NAMALWA (cell line): ENCODE measurements at places on chromosomes 1 and 21.

GRCh38 chr1:175597205-175597604, 146.2 kb downstream of the TNR start:
- no peak for DNase-seq

DNA sequence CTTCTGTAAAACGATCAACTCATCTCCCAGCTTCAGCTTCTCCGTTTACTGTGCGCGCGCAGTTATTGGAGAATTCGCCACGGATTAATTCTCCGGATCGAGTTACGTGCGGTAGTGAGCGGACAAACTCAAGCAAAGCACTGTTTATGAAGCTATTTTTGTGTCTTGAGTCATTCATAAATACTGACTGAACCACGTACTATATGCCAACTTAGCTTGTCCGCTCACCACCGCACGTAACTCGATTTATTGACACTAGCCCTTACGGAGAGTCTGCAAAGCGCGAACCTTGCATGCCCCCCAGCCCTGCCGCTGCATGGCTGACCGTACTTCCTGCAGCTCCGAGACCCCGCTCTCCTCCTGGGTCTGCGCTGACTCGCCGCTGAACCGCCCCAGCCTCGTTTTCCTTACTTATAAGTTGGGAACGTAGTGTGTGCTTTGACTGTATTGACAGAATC, 773 bp downstream of the CHD1L start:
- no peak for DNase-seq

DNA sequence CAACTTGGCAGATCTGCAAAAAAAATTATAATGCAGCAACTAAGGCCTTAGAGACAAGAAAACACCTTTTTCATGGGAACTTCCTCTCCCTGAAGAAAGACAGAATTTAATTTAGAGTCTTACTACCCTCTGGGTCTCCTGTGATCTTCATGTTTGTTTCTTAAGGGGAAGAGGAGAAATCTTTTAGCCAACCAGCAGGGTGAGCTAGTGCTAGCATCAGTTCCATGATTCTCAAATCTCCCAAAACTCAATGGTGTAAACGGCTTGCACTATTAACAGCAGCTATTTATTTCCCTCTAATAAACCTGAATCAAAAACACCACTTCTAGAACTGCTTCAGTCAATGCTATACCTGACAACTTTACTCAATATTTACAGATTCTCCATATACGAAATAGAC, 3.8 kb downstream of the ZNF644 start:
- peak; percentile 59 for DNase-seq

DNA sequence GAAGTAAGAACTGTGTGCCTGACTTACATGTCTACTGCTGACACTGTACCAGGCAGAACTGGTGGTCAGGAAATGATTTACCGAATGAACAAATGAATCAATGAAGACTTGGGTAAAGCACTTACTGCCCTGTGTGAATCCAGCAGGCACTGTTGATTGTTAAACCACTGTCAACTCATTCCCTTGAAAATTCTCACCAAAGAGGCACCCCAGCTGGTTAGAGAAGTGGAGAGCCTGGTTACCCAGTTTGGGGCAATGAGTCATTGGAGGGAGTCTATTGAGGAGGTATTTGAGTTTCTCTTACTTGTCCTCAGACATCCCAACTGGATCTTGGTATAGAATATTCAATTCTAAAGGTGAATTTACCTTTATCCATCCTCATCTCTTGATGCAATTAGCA, 34.2 kb downstream of the JUN start:
- no peak for DNase-seq

- no peak for DNase-seq
Observed at GRCh38 chr1:203451836-203452784, 23.5 kb upstream of the PRELP start.

- no peak for DNase-seq
Observed at GRCh38 chr1:12063141-12064072, at the start of gene TNFRSF8. TNFRSF8 (plus strand) TSS chr1:12063303; CDS start chr1:12063599, 296 bp downstream.

DNA sequence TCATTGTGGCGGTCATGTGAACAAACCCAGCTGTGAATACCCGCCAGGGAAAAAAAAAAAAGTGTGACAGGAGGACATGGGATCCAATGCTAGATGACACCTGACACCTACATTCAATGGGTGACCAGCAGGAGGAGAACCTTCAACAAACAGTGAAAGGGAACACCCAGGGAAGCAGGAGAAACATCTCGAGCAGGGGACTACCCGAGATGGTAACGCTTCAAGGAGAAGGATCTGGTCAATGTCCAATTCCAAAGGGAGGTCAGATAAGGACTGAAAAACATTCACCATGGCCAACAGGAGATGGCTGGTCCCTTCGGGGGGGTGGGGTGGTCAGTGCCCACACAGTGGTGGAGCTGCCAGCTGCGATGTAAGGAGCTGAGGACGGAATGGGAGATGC, 46.3 kb downstream of the PTPN14 start:
- DNase-seq: no peak

DNA sequence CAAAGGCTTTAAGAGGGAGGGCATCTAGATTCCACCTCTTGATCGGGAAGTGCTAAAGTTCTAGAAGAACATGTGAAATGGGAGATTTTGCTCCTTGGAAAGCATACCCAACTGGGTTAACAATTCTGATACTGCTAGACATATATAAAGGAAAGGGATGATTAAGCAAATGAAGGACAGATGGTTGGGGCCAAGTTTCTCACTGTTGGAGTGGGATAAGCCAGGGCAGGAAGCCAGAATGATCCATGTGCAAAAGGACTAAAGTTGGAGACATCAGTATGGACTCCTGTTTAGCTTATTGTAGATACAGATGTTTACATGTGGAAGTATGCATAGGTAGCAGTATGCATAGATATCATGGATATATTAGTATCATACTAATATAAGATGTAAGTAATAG, 16.8 kb downstream of the PLA2G5 start:
- DNase-seq: no peak

GRCh38 chr21:39667353-39667891, 54.7 kb downstream of the B3GALT5 start:
- no peak for DNase-seq

GRCh38 chr1:222546548-222547259, 1.2 kb downstream of the HHIPL2 start:
- no peak for DNase-seq

DNA sequence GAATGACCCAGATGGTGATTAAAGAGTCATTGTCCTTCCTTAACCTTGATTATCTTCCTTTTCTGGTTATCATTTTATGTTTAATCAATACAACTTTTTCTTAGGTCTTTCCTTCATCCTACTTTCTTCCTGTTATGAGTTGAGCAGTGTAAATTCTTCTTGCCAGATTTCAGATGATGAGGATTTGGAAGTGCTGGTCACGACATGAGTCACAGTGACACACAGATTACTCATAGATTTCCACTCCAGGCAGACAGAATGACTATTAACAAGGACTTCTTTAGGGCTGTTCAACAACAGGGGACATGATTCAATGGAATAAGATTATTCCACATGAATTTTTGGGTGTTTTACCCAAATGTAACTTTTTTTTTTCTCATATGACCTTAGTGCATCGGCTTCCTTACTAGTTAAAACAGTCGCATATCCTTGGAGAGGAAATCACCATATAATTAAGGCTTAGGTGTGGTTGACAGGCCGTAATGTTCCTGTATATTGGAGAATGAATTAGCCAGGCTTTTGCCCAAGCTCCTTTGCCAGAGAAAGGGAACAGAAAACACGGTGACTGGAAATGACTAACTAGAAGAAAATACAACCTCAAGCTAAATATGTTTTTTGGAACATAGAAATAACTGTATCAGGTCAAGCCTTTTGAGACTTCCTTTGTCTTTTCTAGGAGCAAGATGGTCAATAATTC, 44.2 kb downstream of the PRRX1 start:
- no peak for DNase-seq

DNA sequence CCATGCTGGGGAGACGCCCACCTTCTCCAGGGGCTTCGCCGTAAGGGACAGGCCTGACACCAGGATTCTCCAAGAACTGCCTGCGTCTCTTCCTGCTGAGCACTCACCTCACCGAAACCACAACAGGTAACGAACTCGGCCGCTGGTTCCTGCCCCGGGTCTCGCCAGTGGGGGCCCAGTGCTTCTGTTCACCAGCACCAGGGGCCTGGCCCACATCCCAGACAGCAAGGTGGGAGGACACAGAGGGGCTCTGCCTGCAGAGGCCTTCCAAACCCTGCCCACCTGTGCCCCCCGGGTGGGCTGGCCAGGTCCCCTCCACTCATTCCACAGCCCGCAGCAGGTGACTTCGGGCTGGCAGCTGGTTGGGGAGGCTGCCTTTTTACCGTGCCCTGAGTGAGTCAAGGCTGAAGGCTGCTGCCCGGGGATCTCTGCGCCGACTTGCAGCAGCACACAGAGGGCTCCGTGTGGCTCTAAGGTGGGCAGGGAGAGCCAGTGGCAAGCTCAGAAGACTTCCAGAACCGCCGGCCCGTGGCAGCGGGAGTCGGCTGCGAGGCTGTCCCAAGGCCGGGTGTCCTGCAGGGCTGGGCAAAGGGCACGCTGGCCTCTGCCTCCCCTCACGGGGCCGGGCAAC, 14.7 kb upstream of the COL18A1 start:
- no peak for DNase-seq

GRCh38 chr1:72006092-72006491, 276.2 kb downstream of the NEGR1 start:
- no peak for DNase-seq

DNA sequence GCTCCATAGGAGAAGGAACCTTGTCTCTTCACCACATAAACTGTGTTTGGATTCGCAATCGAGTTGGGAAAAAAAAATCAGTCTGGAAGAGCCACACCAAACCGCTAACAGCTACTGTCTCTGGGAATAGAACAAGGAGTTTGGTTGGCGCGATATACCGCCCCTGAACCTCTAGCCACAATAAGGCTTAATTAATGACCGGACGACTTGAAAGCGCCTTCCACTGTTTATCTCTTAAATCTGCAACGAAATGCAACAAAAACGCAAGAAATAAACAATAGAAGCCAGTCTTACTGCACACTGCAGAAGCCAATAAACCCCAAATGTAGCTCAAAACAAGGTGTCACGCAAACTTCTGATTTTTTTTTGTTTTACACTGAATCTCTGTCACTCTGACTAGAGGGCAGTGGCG, 10.9 kb downstream of the BTBD19 start:
- DNase-seq: no peak

- DNase-seq: no peak
Observed at GRCh38 chr1:243503155-243503554, 247.3 kb downstream of the SDCCAG8 start.

DNA sequence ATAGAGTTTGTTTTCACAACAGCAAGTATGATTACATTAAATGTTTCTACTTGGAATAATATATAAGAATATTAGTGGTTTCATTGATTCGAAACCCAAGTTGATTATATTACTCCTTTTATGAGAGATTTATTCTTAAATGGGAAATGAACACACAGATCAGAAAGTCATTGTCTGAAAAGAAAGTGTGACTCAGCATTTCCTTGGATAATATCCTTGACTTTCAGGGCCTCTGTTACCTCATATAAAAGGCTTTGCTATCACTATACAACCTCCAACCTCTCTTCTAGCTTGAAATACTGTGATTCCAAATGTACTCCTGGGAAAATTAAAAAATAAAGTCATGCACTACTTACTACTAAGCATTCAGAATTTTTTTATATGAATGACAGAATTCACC, 295.3 kb upstream of the LYPLAL1 start:
- no peak for DNase-seq

GRCh38 chr1:14245954-14246353, 352.5 kb upstream of the KAZN start:
- DNase-seq: no peak

DNA sequence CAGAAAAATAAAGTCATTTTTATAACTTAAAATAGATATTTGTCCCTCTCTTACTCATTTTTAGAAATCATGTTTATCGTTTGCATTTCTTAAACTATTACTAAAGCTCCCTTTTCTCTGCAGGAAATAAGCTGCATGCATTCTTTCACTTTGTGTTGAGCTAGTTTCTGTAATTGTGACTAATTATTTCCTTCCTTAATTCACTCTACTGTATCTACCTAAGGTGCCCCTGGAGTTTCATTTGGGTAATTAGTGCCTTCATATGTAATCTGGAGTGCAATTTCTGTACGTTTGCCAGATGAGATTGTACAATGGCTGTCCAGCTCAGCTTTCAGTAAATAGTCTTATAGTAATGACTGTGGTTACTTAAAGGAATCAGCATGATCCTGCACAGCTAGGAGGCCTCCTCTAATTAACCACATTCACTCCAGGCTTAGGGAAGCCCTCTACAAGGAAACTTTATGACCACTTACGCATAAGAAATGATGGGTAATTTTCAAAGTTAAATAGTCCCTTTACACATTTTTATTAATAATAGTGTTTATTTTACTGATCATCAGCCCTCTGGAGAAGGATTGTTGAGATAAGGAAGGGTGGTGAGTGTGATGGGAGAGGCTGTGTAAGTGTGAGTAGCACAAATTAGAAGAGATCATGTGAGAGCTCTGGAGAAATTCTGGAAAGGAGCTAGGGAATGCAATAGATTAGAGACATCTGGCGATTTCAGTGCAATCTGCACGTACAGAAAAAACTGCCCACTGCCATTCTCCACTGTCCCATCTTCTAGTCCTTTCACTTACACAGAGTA, 86.8 kb downstream of the LRRC8C start:
- peak; percentile 47 for DNase-seq

GRCh38 chr1:185843297-185843869, 109.2 kb downstream of the HMCN1 start:
- no peak for DNase-seq

GRCh38 chr1:116345843-116346242, 27.2 kb upstream of the ATP1A1 start:
- DNase-seq: no peak

- no peak for DNase-seq
Observed at GRCh38 chr1:53071167-53071865, 9.3 kb downstream of the PODN start.

DNA sequence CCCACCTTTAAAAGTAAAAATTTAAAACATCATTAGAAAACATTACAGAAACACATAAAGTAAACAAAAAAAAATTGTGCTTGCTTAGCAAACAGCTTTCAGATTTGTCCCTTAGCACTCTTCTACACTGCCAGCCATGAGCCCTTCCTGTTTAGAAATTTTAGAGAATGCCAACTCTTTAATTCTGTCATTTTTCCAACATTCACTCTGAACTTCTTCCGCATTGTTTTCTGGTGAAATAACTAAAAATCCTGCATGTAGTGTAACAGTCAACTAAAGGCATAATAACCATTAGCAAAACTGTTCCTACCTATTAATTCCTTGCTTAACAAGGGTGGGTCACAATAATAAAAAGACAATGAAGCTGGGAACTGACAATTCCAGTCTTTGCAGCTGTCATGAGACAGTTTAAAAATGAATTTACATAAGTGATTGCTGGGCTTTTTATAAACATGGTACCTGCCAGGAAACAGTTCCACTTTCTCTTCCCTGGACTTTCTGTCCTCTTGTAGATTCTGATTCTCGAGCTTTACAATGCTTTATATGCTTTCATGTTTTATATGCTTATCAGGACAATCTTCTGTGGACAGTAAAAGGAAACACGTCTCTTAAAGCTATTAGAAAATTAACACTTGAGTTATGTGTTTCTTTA, 19.0 kb downstream of the GNG12 start:
- no peak for DNase-seq

DNA sequence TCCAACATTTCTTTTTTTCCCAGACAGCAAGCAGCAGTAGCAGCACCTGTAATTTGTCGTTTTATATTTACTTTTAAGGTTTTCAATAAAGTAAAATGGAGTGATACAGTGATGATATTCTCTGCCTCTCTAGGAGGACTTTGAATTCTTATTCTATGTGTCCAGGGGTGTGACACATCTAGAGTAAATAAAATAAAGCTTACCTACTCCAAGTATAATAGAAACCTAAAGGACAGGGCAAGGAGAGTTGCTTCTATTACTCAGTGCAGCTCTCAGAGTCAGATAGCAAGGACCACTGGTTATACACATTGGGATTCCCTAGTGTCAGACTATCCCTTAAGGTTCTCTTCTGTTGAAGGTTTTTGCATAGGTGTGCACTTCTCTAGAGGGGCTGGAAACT, 95.9 kb downstream of the LMO4 start:
- DNase-seq: no peak
